ENCODE measurements at places on chromosomes 11 and 22. TPM values are rescaled to one million over a fixed set of nuclear protein-coding genes. Genes with fewer than 3 reads are reported as not detected.

DNA sequence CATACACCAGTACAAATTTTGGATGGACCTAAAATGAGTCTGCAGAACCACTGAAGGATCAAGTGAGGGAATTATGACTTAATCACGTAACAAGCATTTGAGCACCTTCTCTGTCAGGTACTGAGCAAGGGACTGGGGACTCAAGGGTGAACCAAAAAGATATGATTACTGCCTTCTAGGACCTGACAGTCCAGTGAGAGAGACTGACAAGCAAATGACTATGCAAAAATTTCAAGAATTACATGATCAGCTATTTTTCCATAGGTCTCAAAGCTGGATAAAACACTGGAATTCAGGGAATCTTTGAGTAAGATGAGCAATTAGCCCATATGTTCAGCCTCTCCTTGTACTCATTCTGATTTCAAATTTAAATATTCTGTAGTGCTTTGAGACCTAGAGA lies 5.2 kb upstream of the STT3A start:
- no peak overlapping the region for H3K27ac ChIP-seq
- H3K4me1 ChIP-seq: 0 out of 2 replicates have a peak, but pooled peaks cover 4% of the 10 kb centered on the region
- no peaks in the 10 kb centered on the region for H3K27me3 ChIP-seq
- H3K4me3 ChIP-seq: no peak overlapping the region
- no peak for DNase-seq

PVALB gene
- polyA plus RNA-seq: 7.9 TPM

MS4A7 gene
- not detected for polyA plus RNA-seq

SPI1 gene
- 0.23 TPM for polyA plus RNA-seq

PLEKHB1 gene
- polyA plus RNA-seq: 25.8 TPM

DNA sequence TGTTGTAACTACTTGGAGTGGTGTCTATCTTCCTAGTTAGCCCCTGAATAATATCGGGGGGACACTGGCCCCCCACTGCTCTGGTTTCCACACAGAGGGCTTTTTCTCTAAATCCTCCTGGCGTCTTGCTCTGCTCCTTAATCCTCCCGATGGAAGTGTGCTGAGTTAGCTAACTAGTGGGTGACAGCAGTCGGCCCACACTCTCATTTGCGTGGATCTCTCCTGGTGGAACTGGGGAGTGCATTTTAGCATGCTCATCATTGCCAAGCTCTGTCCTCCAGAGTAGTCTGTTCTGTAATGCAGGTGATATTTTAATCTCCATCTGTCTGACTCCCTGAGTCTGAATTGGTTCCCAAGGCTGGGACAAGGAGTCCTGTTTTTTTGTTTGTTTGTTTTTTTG lies 46.1 kb upstream of the RASSF10 start:
- H3K4me3 ChIP-seq: no peak overlapping the region
- no peaks in the 10 kb centered on the region for H3K27me3 ChIP-seq
- H3K4me1 ChIP-seq: no peaks in the 10 kb centered on the region
- H3K27ac ChIP-seq: no peak overlapping the region

DNA sequence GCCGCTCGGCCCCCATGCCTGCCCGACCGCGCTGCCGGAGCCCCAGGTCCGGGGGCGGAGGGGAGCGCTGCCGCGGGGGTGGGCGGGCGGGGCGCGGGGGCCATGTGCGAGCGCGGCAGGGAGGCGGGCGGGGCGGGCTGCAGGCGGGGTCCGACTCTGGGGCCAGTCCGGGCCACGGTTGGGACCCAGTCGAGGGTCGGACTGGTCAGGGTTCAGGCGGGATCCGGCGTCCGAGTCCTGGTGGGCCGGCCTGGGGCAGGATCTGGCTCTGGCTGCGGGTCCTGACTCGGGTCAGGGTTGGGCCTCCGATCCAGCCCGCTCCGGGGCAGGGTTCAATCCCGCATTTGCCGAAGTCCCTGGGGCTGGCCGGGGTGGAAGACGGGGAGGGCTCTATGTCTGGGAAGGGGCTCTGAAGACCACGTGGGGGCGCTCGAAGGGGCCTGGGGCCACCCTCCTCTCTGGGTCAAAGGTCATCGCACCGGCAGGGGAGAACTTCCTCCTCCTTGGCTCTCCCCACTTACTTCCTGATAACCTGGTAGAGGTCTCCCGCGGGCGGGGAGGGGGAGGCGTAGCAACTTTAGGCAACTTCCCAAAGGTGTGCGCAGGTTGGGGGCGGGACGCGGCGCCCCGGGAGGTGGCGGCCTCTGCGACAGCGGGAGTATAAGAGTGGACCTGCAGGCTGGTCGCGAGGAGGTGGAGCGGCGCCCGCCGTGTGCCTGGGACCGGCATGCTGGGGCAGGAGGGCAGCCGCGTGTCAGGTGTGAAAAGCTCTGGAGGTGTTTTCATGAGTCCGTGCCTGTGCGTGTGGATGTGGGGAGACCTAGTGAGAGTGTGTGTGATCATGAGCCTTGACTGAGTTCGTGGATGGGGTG lies 603 bp downstream of the ESRRA start:
- peak overlapping the region; percentile 91 for H3K4me3 ChIP-seq
- H3K4me1 ChIP-seq: peaks cover 9% of the 10 kb centered on the region
- H3K27ac ChIP-seq: no peak overlapping the region
- H3K36me3 ChIP-seq: no peaks in the 10 kb centered on the region

GRCh38 chr11:91850021-91850420 lies 374.6 kb upstream of the FAT3 start:
- no peak for DNase-seq
- no peak overlapping the region for H3K27ac ChIP-seq
- H3K4me1 ChIP-seq: no peaks in the 10 kb centered on the region
- H3K27me3 ChIP-seq: no peaks in the 10 kb centered on the region

PARVG gene
- not detected for polyA plus RNA-seq

DNA sequence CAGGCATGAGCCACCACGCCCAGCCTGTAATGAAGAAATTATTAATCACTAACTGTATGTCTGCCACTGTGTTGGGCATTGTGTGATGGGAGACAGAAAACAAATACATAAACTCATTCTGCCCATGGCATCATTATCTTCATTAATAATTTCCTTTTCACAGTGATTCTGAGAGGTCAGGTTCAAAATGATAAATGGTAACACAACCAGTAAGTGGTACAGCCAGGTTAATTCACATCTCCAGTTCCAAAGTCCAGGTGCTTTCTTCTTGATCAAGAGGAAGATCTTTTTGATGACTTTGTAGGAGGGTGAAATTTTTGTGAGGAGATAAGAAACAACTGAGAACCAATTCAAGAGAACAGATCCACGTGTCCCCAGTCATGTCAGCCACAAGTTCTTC lies 66.7 kb downstream of the PISD start:
- H3K36me3 ChIP-seq: no peaks in the 10 kb centered on the region
- no peak overlapping the region for H3K27ac ChIP-seq
- H3K4me3 ChIP-seq: no peak overlapping the region
- H3K4me1 ChIP-seq: no peaks in the 10 kb centered on the region

DNA sequence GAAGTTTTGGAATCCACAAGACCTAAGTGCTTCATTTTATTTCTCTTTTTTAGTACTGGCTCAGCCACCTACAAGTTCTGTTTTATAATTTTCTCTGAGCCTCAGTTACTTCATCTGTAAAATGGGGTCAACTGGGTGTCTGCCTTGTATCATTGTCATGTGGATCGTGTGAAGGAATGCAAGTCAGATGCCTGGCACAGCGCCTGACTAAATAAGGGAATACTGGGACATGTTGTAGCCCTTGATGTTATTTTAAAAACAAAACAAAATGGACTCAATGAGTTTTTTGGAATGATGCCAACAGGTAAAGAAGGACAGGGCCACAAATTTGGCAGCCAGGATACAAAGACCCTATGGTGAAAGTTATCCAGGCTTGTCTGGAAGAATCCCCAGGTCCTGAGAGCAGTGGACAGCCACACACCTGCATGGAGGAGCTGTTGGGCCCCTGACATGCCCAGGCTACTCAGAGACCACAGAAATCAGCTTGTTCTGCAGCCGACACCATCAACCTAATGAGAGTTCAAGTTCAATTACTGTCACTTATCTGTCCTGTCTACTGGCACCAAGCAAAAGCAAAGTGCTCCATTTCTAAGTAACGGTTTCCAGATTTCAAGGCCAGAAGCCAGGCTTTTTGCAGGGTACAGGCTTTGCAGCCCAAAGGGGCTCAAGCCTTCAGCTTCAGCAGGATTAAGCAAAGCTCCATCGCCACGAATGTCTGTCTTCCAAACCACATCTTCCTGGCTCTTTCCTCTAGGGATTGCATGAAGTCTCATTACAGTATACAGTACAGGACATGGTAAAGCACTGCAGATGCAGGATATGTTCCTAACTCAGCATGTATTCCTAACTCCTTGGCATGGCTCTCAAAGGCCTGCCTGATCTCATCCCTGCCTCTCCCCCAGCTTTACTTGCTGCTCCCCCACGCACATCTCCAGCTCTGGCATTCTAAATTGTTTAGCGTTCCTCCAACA lies 18.4 kb downstream of the DKK3 start:
- H3K4me1 ChIP-seq: peaks cover 7% of the 10 kb centered on the region
- DNase-seq: no peak
- no peak overlapping the region for H3K4me3 ChIP-seq
- H3K27ac ChIP-seq: no peak overlapping the region
